ENCODE measurements at places on chromosomes 13 and 19. TPM values are rescaled to one million over a fixed set of nuclear protein-coding genes. Genes with fewer than 3 reads are reported as not detected.

The ZNF528 gene
- 29.4 TPM for total RNA-seq

The TEX26 gene
- total RNA-seq: 0.14 TPM

The SIGLEC8 gene
- total RNA-seq: not detected

The NLRP7 gene
- total RNA-seq: not detected

The BEST2 gene
- not detected for total RNA-seq

The NUMBL gene
- total RNA-seq: 19.4 TPM
